Activated CD8-positive, alpha-beta memory T cell treated with anti-CD3 and anti-CD28 coated beads for 24 hours (primary cell): ENCODE measurements at places on chromosomes 2 and 18.

- DNase-seq, result no peak
Measured at GRCh38 chr2:191083540-191083939, 67.3 kb downstream of the STAT4 start.

DNA sequence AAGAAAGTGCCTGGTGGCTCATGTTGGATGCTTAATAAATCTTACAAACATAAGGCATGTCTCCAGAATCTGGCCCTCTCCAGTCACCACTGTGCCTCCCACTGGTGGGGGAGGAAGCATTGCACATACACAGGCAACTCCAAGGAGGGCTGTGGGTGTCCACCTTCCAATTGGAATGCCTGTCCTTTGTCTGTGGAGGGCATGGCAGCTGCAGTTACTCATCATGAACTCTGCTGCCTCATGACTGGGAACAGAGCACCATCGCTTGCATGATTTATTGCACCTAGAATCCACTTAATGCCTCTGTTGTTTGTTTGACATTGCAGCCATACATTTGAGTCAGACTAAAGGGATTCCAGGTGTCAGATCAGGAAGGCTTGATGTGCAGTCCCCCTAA lies 278.9 kb downstream of the PRKCE start:
- DNase-seq, result no peak

- no peak for DNase-seq
Measured at GRCh38 chr18:73614812-73615211, 532.8 kb downstream of the FBXO15 start.

DNA sequence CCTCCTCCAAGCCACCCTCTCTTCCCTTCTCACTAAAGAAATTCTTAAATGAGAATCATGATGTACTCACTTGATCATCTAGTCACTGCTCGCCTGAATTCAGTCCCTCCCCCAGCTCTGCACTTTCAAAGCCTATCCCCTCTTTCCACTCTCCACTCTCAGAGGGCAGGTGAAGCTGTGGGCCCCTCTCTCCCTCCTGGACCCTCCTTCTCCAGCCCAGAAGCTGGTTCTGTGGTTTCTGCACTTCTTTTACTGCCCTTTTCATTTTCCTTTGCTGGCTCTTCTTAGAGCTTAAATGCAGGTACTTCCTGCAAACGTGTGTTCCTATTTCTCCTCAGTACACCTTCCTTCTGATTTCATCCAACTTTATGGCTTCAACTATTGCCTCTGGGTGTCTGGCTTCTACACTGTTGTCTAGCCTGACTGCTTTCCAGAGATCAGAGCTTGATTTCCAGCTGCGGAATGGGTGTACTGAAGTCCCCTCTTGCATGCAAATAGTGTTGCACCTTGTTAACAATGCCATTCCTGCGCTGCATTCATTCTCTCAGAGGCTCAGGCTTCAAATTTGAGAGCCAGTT lies 15.3 kb upstream of the TXNDC2 start:
- no peak for DNase-seq

DNA sequence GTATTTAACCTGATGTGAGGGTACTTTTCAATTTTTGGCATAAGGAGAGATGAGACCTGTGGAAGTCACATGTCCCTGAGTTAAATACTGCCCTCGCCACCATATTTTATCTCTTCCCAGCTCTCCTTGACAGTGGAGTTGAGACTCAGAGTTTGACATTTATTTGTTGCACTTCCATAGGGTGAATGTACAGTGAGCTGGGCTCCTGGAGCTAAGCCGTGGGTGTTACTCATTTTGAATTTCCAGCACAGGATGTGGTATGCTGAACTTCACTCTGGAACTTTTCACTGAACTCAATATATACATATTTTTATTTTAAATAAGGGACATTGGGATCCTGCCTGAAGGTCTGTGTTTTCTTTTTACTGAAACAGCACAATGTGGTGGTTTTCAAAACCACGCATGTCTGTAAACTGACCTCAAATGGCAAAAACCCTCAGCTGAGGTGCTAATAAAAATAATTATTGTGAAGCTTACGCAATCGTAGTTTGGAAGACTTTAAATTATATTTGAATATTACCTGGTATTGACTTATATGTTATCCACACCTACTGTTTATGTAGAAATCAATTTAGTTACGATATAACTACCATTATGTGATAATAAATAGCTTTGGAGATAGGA lies 12.1 kb downstream of the RNF144A start:
- DNase-seq, result peak; percentile 21

GRCh38 chr2:159515441-159515840 lies 100.9 kb downstream of the BAZ2B start:
- DNase-seq, result no peak

DNA sequence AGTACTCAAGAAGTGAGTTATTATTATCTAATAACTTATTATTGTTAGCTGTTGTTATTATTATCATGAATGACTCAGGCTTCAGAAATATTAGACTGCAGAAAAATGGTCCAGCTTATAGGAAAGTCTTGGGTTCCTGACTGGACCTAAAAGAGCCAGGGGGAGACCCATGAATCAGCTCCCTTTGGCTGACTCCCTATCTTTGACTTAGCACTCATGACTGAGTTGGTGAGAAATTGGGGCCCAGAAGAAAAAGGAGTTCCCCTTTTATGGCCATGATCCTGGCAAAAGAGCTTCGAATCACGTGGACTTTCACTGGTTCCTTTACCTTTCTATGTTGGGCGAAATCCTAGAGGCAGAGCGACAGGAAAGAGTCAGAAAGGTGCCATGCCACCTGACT lies 145.8 kb downstream of the MYO3B start:
- no peak for DNase-seq

- no peak for DNase-seq
Measured at GRCh38 chr18:35743916-35744315, 162.4 kb downstream of the GALNT1 start.

- DNase-seq, result peak; percentile 33
Measured at GRCh38 chr2:100623033-100623715, 60.4 kb downstream of the PDCL3 start.

GRCh38 chr2:76039505-76039904 lies 328.8 kb upstream of the GCFC2 start:
- DNase-seq, result no peak

DNA sequence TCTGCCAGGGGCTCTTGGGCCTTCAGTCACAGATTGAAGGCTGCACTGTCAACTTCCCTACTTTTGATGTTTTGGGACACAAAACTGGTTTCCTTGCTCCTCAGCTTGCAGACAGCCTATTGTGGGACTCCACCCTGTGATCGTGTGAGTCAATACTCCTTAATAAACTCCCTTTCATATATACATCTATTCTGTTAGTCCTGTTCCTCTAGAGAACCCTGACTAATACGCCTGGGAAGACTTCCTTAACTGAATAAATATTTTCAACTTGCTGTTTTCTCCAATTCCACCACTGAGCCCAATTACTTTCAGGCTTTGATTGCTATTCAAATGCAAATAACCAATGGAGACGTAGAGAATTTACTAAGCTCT lies 61.4 kb upstream of the CCDC195 start:
- DNase-seq, result no peak

DNA sequence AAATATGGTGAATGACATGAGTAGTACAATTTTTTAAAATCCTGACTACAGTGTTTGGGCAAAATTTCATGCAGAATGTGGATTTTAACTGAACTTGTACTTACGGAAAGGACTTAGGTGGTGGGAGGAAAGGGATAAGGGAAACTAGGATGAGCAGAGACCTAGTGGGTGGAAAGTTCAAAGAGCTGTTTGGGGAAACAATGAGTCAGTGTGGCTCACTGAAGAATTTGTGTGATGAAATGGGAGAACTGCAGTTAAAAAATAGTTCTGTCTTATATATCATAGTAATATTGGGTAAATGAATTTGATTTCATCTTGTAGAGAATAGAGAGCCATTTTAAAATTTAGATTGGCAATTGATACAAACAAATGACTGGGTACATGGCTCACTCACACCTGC lies 220.1 kb upstream of the CTAGE1 start:
- no peak for DNase-seq

- DNase-seq, result no peak
Measured at GRCh38 chr2:99242151-99242550, 13.3 kb downstream of the LYG2 start.

DNA sequence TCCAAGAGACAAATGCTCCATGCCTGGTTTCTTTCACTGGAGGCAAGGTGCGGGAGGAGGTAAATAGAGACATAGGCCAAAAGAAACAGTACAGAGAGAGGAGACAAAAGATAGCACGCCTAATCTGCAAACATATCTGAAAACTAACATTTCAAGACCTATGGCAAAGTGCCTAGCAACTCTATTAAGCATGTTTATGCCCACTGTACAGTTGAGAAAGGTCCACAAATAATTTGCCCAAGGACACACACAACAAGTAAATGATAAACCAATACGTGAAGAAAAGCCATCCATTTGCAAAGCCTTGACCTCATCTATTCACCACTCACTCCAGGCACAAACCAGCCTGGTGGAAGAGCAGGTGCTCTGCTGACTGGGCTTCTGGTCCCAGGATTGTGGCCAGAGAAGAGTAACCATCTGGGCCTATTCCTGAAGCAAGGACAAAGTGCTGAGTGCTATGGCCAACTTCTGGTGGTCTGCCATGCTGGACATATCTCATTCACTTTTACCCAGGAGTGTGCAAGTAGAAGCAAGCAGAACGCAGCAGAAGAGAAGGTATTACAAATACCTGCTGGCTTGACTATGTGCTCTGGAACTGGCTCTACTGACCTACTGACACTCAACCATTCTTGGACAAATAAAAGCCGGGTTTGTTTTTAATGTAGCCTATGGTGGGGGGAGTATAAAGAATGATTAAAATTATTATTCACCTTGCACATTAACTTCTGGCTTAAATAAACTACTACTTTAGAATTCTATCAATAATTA lies 25.3 kb downstream of the TMEM131 start:
- DNase-seq, result no peak

DNA sequence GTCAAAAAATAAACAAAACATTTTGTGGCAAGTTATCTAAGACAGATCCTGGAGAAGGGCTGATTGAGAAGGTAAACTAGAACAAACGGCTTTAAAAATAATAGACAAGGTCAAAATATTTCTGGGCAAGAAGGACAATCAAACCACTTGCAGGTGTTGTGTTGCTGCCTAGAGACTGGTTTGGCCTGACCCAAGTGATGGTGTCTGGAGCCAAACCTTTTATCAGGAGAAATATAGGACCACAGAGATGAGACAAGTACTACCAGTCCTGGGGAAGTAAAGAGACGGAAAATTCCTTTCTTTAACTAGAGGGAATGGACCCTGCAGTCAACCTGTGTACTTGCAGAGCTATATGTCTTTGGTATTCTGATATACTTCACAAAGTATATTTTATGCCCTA lies 44.2 kb downstream of the PLCL1 start:
- no peak for DNase-seq

DNA sequence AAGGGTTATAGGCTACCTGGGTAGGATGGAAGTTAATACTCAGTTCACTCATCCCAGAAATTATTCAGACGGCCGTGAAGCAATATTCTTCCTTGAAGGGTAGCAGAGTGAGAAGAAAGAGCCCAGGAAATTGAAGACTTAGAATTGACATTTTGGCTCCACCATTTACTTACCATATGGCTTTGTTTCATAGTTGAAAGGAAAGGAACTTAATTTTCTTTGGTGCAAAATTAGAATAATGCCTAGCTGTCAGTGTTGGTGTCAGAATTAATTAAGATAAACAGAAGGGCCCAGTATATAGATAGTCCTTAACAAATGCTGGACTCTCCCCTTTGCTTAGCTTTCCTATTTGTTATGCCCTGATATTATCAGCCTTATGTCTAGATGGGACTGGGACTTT lies 263.2 kb downstream of the KCNJ3 start:
- no peak for DNase-seq

DNA sequence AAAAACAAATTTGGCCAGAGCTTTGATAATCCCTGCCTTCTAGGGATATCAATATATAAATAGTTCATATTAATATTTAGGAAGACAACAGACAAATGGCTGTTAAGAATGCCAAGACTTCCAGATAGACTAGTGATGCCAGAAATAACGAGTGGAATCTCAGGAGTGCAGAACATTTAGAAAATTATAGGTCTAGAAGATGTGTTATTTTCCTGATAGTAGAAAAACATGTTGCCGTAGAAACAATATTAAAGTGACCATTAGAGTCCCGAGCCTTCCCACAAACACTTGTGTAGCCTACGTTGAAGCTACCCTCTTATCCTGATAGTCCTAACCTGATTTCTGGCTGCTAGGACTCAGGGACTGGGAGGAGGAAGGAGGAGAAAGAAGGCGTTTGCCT lies 54.3 kb upstream of the ITGA6 start:
- no peak for DNase-seq

DNA sequence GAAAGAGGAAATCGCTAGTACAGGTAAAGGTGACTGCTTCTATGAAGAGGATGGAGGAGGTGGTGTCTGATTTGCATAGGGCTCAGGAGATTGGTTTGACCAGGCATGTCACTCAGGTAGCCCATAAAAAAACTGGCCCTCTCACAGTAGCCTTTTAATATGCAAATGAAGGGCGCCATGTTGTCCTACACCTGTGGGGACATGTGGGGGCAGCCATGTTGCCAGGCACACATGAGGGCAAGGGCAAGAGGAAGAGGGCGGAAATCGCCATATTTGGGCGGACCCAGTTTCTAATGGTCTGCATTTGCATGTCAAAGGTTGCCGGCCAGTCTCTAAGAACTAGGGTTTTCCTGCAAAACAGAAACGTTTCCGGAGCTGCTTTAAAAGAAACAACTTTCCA lies 1330.6 kb downstream of the DSC3 start:
- DNase-seq, result no peak

DNA sequence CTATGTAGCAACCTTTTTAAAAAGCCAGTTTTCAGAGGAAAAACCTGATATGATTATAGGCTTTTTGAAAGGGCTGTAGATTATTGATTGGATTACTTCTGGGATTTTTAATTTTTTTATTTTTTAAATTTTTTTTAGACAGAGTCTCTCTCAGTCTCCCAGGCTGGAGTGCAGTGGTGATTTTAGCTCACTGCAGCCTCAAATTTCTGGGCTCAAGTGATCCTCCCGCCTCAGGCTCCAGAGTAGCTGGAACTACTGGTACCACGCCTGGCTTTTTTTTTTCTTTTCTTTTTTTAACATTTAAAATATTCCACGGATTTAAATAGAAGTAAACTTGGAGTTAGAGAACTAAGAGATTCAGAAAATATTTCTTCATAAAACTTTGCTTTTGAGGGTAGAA lies 1.2 kb downstream of the MRPL19 start:
- no peak for DNase-seq

- no peak for DNase-seq
Measured at GRCh38 chr2:9535177-9535576, 20.5 kb downstream of the ADAM17 start.

DNA sequence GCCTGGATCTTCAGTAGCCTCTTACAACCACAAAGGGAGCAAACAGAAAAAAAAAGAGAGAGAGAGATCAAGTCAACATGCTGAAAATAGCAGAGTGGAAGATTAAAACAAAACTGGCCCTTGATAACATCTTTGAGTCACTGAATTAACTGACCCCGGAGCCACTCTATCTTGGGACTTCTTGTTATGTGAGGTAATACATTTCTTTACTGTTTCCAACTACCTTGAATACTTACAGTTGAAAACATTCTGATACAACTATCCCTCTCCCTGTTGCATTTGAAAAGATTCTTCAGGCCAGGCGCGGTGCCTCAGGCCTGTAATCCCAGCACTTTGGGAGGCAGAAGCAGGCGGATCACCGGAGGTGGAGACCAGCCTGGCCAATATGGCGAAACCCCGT lies 208.1 kb downstream of the MEMO1 start:
- no peak for DNase-seq

- no peak for DNase-seq
Measured at GRCh38 chr18:58097121-58097906, 53.3 kb downstream of the NEDD4L start.

GRCh38 chr2:160575368-160575767 lies 81.8 kb upstream of the RBMS1 start:
- no peak for DNase-seq

GRCh38 chr2:41170589-41170988 lies 718.7 kb upstream of the SLC8A1 start:
- no peak for DNase-seq

GRCh38 chr18:37285825-37286224 lies 279.8 kb downstream of the CELF4 start:
- no peak for DNase-seq
